ENCODE measurements at places on chromosomes 5 and 9. TPM values are rescaled to one million over a fixed set of nuclear protein-coding genes. Genes with fewer than 3 reads are reported as not detected.

- no peak for DNase-seq
Observed at GRCh38 chr9:131235480-131235851, 40.8 kb downstream of the FAM78A start.

DNA sequence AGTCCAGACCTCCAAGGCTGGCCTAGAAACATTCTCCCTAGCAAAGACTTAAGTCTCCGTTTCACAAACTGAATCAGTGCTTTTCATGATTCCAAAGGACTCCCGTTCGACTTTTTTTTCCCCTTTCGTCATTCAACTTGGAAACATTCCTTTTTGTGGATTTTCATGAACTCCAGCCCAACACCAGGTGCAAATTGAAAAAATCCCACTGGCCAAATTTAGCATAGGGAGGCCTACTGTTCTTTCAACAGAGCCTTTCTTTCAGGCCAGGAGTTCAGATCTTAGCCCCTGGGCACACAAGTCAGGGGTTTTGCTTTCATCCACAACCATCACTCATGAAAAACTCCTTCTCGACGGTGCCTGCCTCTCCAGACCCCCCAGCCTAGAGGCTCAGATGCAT is 285.3 kb downstream of the PIK3R1 start:
- DNase-seq: no peak

DNA sequence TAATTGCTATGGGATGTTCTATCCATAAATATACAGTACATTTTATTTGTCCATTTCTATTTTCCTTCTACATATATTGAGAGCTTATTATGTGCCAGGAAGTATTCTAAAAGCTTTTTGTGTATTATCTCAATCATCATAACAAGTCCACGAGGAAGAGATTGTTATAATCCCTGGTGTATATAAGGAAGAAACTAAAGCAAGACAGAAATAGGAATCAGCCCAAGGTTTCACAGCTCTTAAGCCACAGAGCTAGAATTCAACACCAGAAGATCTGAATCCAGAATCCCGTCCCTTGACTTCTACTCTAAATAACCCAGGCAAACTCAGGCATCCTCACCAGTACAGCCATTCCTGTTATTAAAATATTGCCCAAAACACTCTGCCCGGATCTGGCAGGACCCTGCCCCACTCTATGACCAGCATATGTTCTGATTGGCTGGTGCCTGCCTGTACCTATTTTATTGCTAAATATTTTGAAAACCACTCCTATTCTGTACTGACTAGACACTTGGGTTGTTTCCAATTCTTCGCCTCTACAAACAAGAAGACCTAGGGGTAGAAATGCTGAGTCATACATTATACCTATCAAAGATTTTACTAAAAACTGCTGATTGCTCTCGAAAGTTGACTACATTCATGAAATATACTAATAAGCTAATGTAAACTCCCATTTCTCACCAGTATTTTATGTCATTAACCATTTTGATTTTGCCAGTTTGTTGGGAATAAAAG is 297.4 kb downstream of the ENC1 start:
- no peak for DNase-seq

Gene APC
- 31.5 TPM for total RNA-seq

Data from kidney epithelial cell (primary cell).